ENCODE measurements at places on chromosomes 7 and 10. TPM values are rescaled to one million over a fixed set of nuclear protein-coding genes. Genes with fewer than 3 reads are reported as not detected.

The CDNF gene
- total RNA-seq, result 0.47 TPM

The CTTNBP2 gene
- total RNA-seq, result not detected

The ASZ1 gene
- total RNA-seq, result not detected

The CAMK1D gene
- total RNA-seq, result 0.15 TPM

The RPEL1 gene
- 0.04 TPM for total RNA-seq

The GIMAP7 gene
- total RNA-seq, result not detected

The TMEM273 gene
- not detected for total RNA-seq

The SUN3 gene
- total RNA-seq, result not detected

The ATP5MK gene
- total RNA-seq, result 308 TPM

The NPFFR1 gene
- total RNA-seq, result not detected

The FAM25A gene
- total RNA-seq, result 3.3 TPM

The RTKN2 gene
- 0.99 TPM for total RNA-seq

The PKD2L1 gene
- total RNA-seq, result not detected

The ZNF212 gene
- 6.2 TPM for total RNA-seq

The MSS51 gene
- 0.57 TPM for total RNA-seq

The TMEM176B gene
- total RNA-seq, result not detected

The WIPF3 gene
- total RNA-seq, result 0.08 TPM

The JCAD gene
- total RNA-seq, result under 0.01 TPM

The EXOC4 gene
- 21.0 TPM for total RNA-seq

The CC2D2B gene
- not detected for total RNA-seq

The SH2D4B gene
- not detected for total RNA-seq

The HOXA1 gene
- 9.6 TPM for total RNA-seq

The SLC18A2 gene
- total RNA-seq, result not detected

The PITRM1 gene
- total RNA-seq, result 68.7 TPM

The NXPH1 gene
- not detected for total RNA-seq

The TMEM248 gene
- 66.1 TPM for total RNA-seq

The ANXA8 gene
- 275 TPM for total RNA-seq

The FGL2 gene
- total RNA-seq, result 0.15 TPM

The ERVW-1 gene
- not detected for total RNA-seq

The TAS2R5 gene
- total RNA-seq, result not detected

The ZNF727 gene
- 0.23 TPM for total RNA-seq

The PAX4 gene
- not detected for total RNA-seq

The CREB5 gene
- 7.0 TPM for total RNA-seq

The TDRD1 gene
- 0.31 TPM for total RNA-seq

The SEMA3D gene
- total RNA-seq, result 0.04 TPM

The ZNF775 gene
- 3.7 TPM for total RNA-seq

The CLDN3 gene
- not detected for total RNA-seq

The PDE6C gene
- not detected for total RNA-seq

The DENND11 gene
- 7.6 TPM for total RNA-seq

The HMX3 gene
- total RNA-seq, result not detected

The ASAH2 gene
- 4.1 TPM for total RNA-seq

The METTL27 gene
- total RNA-seq, result 3.2 TPM

The C10orf105 gene
- not detected for total RNA-seq

The PTN gene
- total RNA-seq, result not detected

The SLK gene
- total RNA-seq, result 46.2 TPM
